ENCODE measurements at places on chromosomes 13 and 19.

DNA sequence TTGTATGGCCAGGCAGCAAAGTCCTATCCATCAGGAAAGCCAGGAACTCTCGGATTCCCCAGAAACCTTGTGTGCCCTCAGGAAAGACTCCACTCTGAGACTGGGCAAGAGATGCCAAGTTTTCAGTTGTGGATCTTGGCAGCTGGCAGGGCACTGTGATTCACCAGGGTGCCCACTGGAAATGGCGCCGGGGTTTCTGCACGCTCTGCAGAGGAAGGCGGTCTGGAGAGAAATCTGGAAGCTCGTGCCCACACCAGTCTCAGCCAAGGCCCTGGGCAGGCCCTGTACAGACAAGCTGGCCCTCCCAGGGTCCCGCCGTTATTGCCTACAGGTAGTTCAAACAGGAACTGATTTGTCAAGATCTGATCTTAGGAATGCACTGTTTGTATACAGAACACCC lies 4.9 kb downstream of the NAPA start:
- DNase-seq = no peak

DNA sequence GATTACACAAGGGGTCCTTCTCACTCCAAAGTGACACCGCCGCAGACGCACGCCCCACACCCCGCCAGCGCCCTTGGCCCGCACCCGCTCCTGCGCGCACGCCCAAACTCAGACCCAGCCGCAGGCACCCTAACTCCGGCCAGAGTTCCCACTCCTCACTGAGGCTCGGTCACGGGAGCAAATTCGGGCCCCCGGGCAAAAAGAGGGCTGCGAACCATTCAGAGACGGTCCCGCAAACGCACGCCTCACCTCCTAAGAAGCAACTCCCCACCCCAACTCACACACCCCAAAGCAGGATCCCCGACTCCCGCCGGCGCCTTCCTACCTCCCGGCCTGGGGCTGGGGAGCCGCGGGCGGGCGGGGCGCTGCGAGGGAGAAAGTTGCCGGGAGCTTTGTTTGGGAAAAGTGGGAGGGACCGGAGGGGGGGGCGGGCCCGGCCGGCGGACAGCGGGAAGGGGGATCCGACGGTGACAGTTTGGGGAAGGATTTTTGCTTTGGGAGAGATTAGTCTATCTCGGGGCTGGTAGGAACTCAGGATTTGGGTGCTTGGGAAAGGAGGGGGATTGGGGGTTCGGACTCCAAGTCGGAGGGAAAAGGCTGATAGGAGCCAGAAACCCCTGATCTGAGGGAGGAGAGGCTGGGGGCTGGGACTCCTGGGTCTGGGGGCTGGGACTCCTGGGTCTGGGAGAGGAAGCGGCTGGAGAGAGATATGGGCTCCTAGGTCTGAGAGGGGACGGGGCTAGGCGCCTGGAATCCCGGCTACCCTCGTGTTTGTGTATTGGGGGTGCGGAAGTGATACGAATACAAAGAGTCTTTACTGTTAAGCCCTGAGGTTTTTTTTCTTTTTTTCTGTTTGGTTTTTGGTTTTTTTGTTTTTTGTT lies at the start of gene TEAD2:
TSS of gene TEAD2 (minus strand) at position 369 of the 881 bp plus-strand sequence. CDS start 2,341 bp downstream, outside the sequence.
- no peak for DNase-seq

DNA sequence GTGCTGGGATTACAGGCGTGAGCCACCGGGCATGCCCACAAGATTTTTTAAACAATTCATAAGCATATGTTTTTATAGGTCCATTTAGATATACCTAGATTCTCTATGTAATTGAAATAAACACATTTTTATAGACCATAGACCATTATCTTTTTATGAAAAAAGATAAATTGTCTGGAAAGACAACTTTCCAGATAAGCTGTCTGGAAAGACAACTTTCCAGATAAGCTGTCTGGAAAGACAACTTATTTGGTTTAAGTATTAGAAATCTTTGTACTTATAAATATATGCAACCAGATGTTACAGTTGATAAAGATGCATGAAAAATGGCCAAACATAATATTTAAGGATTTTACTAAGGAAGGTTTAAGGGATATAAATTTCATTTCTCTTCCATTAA lies 538.5 kb downstream of the GPC6 start:
- DNase-seq = no peak

DNA sequence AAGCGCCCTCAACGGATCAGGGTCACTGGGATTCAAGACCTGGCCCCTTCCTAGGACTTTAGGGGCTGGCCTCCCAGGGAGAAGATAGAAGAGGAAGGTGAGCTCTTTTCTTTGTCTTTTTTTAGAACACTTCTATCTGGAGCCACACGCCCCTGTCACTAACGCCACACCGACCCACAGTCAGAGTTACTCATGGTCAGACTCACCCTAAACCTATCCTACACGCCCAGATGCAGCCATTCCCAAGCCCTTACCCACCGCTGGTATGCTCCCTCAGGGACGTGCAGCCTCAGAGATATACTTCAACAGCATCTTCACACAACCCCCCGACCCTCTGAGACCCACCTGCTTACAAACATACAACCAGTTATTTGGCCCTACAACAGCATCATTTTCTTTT lies 29.9 kb upstream of the MUC16 start:
- DNase-seq = no peak

DNA sequence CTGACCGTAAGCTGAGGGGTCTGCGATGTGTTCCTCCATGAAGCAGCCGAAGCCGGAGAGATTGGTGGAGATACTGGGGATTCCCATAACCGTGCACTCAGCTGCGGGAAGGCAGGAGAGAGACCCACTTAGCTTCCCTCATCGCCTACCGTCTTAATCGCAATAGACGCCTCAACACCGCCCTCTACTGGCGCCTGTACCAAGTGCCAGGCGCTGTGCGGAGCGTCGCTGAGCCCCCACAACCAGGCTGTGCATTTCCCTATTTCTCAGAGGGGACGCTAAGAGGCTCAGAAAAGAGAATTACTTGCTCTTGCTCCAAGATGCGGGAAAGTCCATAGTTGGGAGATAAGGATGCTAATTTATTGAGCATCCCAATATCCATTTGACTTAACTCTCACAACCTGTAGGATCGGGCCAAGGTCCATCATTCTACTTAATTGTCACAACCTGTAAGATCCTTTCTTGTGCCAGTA lies 5.8 kb downstream of the FTL start:
- peak; percentile 51 for DNase-seq

DNA sequence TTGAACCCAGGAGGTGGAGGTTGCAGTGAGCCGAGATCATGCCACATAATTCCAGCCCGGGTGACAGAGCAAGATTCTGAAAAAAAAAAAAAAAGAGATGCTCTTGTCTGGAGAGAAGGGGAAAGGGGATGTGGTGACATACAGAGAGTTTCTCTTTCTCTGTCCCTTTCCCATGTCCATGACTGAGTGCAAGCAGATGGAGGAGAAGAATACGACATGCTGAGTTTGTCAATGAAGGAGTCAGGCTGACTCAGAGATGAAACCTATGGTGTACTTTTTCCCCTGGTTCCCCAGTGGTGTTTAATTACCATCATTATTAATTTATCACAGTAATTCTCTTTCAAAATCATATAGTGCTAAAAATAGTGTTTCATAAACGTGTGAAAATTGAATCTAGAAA lies 448.8 kb downstream of the FOXO1 start:
- no peak for DNase-seq

GRCh38 chr13:93450191-93450621 lies 223.6 kb downstream of the GPC6 start:
- DNase-seq = no peak

GRCh38 chr19:32890326-32890725 lies 20.8 kb upstream of the SLC7A9 start:
- DNase-seq = no peak

GRCh38 chr13:75452564-75452963 lies 29.4 kb downstream of the TBC1D4 start:
- no peak for DNase-seq

DNA sequence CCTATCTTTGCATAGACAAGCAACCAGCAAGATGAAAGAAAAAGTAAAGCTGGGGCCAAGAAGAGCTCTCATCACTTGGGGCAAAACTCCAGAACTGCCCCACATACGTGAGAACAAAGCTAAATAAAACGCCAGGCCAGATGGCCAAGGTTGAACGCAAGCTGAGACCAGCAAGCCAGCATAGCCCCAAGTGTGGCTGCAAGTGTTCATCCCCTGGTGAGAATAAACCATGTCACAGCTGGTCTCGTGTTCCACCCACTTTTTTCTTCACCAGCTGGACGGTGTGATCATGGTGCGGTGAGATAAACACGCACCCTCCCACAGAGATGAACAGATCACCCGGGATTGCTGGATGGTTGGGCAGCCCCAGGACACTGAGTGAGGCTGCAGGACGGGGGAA lies 109.6 kb upstream of the CACNA1A start:
- no peak for DNase-seq

DNA sequence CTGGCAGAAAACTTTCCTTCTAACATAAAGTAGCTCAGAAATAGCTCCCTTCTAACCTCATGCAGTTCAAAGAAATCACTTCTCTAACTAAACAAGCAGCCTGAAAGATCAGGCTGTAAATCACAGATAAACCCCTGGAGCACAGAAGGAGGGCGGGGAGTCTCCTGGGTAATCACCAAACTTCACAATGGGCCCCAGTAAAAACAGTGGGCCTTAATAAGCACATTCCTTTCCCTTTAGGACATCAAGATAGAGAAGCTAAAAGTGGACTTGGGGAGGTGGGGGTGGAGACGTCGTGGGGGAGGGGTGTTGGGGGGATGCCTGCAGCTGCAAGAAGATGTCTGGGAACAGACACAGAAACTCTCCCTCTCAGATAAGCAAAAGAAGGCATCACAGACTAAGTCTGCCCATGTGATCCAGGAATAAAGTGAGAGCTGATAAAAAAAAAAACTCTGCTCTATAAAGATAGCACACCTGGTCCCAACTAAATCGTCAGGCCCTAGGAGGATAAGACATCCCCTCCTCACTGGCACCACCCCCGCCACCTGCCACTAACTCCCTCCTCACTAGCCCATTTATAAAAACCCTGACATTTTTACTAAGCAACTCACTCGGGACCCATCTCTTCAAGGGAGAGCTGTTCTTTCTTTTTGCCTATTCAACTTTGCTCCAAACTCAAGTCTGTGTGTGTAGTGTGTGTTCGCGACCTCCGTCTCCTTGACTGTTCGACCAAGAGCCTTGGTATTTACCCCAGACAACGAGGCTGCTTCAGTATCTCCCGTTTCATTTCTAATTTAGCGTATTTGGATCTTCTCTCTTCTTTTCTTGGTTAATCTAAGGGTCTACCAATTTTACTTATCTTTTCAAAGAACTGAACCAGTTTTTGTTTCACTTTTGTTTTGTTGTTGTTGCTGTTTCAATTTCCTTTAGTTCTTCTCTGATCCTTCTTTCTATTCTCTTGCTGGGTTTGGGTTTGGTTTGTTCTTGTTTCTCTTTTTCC lies 31.7 kb downstream of the DNAJC15 start:
- peak; percentile 50 for DNase-seq

DNA sequence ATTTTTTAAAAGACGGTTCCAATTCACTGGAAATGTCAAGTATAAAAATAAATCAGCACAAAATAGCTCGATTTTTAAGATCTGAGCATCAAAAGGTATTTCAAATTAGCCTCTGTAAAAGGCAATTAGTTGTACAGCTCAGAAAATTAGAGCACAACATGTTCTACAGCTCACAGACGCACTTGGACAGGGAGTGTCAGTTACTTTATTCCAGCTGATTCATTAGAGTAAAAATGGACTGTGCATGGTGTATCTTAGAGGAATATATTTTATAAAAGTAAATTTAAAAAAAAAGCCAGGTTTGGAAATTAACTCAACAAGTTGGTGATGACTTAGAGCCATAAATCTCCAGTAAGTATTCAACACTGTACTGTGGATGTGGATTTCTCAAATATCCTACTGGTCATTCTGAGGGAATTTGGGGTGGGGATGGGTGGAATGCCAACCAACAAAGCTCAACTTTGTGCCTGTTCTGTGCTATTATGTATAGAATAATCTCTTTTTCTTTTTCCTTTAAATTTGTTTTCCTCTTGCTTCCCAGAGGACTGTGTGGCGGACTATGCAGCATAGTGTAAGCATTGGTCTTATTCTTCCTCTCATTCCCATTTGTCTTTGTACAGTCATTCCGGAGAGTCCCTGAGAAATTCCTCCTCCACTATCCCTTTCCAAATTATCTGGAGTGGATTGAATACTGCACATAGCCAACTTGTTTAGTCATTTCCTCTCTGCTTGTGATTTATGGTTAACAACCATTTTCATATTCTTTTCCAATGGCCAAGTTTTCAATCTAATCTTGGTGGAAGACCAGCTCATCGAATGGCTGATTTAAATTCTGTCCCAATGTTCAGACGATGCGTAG lies 169.3 kb downstream of the DCT start:
- DNase-seq = no peak

GRCh38 chr13:27587095-27587746 lies 33.1 kb downstream of the LNX2 start:
- DNase-seq = no peak

GRCh38 chr13:41361491-41361890 lies 50.4 kb downstream of the NAA16 start:
- no peak for DNase-seq

DNA sequence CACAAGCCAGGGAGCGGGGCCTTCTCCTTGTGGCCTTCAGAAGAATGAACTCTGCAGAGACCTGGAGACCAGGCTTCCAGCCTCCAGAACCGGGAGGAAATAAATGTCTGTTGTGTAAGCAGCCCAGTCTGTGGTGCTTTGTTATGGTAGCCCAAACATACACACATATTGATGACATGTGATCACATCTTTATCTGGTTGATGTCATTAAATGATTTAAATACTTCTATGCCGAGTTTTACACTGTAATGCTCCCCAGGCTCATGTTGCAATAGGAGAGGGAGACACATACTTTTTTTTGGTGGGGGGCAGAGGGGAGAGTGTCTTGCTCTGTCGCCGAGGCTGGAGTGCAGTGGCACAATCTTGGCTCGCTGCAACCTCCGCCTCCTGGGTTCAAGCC lies 188.0 kb upstream of the IRS2 start:
- no peak for DNase-seq

DNA sequence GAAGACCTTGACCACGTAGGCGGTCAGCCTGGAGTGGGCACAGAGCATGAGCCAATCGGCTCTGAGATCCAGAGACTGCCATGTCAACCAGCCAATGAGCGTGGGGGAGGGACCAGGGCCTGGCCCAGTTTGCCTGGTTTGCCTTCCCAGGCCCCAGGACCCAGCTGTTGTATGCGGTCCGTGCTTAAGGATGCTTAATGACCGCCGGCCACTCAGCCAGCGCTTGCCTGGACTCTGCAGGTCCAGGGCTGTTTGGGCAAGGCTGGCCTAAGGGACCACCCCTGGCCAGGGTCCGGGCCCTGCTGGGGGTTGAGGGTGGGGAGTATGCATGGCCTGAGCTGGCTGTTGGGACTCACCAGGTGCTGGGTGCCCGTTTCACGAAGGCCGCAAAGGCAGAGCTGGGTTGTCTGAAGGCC lies 23.1 kb upstream of the TNFSF14 start:
- no peak for DNase-seq

GRCh38 chr13:63208826-63209225 lies 1793.2 kb upstream of the PCDH20 start:
- no peak for DNase-seq

GRCh38 chr19:38653028-38653571 lies 5.7 kb downstream of the ACTN4 start:
- no peak for DNase-seq

DNA sequence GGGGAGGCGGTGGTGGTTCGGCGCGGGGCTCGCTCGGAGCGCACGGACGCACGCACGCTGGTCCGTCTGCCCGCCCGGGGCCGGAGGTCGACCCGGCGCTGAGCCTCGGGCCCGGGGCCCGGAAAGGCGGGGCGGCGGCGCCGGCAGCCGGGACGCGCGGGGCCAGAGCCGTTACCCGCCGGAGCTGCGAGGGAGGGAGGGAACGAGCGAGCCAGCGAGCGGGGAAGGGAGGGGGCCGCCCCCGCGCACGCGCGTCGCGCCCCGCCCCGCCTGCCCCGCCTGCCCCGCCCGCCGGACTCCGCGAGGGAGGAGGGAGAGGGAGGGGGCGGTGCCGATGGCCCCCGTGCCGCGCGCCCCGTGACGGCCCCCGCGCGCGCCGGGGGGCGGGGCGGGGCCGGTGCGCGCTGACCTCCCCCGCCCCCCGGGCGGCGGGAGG lies 15.0 kb downstream of the CIC start:
- peak; percentile 96 for DNase-seq
